ENCODE measurements at places on chromosomes 13 and 19. TPM values are rescaled to one million over a fixed set of nuclear protein-coding genes. Genes with fewer than 3 reads are reported as not detected.

SLC25A41 gene
- 1.1 TPM for total RNA-seq

DNA sequence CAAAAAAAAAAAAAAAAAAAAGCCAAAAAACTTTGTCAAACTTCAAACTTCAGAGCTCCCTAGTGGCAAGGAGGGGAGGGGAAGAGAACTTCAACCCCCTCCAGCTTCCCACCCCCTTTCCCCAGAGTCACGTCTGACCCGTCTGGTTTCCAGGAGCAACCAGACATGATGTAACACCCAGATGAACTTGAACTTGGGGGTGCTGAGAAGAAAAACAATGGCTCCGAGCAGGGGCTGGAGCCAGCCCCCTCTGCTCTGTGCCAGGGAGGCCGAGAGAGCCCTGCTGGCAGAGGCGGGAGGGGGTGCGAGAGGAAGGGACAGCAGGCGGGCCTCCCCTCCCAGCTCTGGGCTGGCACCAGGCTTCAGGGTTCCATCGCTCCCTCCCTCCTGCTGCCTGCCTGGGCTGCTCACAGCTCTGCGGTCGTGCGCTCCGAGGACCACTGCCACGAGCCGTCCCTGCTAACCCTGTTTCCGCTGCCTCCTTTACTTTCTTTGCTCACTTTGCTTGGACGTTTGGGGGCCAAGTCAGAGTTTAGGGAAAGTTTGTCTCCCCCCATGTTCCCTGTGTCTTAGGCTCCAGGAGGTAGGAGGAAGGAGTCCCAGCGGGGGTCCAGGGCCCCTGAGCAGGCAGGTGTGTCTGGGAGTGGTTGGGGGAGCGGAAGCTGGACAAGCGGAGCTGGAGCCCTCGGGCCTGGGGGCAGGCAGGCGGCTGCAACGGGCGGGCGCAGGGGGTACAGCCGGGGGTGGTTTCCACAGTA lies 11.1 kb downstream of the LYL1 start:
- peaks cover 4% of the 10 kb centered on the region for H3K36me3 ChIP-seq
- peak overlapping the region; percentile 88 for H3K27ac ChIP-seq
- H3K4me3 ChIP-seq = no peak overlapping the region
- H3K27me3 ChIP-seq = no peaks in the 10 kb centered on the region

DNA sequence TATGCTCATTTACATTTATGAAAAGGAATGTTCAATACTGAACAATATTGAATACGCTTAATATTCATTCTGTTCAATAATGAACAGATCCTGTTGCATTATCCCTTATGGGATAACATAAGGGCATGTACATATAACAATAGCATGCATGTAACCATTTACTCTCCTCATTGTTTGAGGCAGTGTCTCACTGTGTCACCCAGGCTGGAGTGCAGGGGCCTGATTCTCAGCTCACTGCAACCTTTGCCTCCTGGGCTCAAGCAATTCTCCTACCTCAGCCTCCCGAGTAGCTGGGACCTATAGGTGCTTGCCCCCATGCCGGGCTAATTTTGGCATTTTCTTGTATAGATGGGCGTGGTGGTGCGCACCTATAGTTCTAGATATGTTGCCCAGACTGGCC lies 4.8 kb upstream of the DGKH start:
- H3K4me3 ChIP-seq = no peak overlapping the region
- H3K27me3 ChIP-seq = no peaks in the 10 kb centered on the region
- no peak overlapping the region for H3K27ac ChIP-seq
- no peak for DNase-seq
- H3K36me3 ChIP-seq = no peaks in the 10 kb centered on the region
- no peaks in the 10 kb centered on the region for H3K4me1 ChIP-seq

GRCh38 chr13:98054301-98054700 lies 88.6 kb upstream of the FARP1 start:
- DNase-seq = no peak
- no peaks in the 10 kb centered on the region for H3K27me3 ChIP-seq
- no peak overlapping the region for H3K4me3 ChIP-seq

- H3K36me3 ChIP-seq = no peaks in the 10 kb centered on the region
- no peaks in the 10 kb centered on the region for H3K4me1 ChIP-seq
- H3K27ac ChIP-seq = no peak overlapping the region
- no peak for DNase-seq
- no peaks in the 10 kb centered on the region for H3K27me3 ChIP-seq
Measured at GRCh38 chr13:47046706-47047105, 149.9 kb upstream of the HTR2A start.

GRCh38 chr19:41031916-41032315 lies 40.8 kb downstream of the CYP2B6 start:
- no peaks in the 10 kb centered on the region for H3K4me1 ChIP-seq
- H3K4me3 ChIP-seq = no peak overlapping the region
- no peaks in the 10 kb centered on the region for H3K36me3 ChIP-seq

DNA sequence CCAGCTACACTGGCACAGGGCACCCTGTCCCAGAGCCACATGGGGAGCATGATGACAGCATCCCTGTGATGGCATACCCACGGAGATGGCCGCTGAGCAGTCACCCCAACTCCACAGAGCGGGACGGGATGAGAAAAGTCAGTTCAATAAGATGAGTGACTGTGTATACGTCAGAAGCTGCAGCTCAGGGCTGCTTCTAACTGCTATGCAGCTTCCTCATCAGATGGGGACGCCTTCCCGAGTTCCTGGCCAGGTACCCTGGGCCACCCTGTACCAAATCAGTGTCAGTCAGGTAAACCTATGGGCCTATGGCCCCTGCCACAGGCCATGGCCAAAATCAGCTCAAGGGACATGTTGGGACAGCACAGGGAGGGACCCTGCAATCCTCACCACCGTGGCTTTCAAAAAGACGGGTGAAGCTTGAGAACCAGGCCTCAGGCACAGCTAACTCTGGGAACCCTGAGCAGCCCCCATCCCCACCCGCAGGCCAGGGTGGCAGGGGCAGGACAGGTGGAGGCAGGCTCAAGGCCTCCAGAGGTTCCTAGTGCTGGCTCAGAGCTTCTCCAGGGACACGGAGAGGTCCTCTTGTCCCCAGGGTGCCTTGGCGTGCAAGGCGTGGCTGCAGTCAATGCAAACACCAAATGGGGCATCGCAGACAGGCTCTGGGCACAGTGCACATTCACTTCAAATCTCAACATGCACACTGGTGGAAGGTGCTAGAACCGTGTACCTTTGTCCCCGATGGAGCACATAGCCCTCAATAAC lies 122.4 kb downstream of the TUBA3C start:
- H3K4me3 ChIP-seq = no peak overlapping the region
- H3K27me3 ChIP-seq = no peaks in the 10 kb centered on the region
- H3K4me1 ChIP-seq = no peaks in the 10 kb centered on the region
- no peak overlapping the region for H3K27ac ChIP-seq

DNA sequence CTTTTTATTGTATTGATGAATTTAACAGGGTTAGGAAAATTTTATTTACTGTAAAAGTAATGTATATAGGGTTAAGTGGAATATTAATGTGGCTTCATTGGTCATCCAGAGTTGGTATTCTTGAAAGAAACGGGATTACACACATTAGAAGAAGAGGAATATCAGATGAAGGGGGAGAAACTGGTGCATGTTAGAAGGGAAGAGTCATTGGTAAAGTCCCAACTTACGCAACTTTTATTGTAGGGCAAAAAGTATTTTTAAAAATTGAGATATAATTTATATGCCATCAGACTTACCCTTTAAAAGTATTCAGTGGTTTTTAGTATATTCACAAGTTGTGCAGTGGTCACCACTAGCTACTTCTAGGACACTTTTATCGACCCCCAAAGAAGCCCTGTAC lies 47.3 kb downstream of the DNAJC3 start:
- H3K27ac ChIP-seq = no peak overlapping the region
- H3K36me3 ChIP-seq = no peaks in the 10 kb centered on the region
- DNase-seq = no peak
- no peak overlapping the region for H3K4me3 ChIP-seq
- peaks cover 17% of the 10 kb centered on the region for H3K4me1 ChIP-seq

DNA sequence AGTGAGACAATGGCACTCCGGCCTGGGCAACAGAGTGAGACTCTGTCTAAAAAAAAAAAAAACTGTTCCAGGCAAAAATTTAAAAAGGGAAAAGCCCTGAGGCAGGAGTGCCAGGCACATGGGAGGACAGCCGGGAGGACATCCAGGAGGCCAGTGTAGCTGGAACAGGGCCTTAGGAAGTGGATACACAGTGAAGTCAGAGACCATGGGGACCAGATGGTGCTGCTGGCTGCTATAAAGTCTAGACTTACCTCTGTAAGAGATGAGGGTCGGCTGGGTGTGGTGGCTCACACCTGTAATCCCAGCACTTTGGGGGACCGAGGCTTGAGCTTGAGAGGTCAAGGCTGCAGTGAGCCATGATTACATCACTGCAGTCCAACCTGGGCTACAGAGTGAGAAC lies 15.0 kb downstream of the HAS1 start:
- no peaks in the 10 kb centered on the region for H3K27me3 ChIP-seq
- peaks cover 12% of the 10 kb centered on the region for H3K4me1 ChIP-seq
- H3K4me3 ChIP-seq = no peak overlapping the region
- H3K36me3 ChIP-seq = peaks cover 3% of the 10 kb centered on the region
- DNase-seq = no peak

C3 gene
- total RNA-seq = 351 TPM

Data from sigmoid colon (tissue), 7 donors.